Spleen (tissue), 13 donors: ENCODE measurements at places on chromosomes 7 and 10. TPM values are rescaled to one million over a fixed set of nuclear protein-coding genes. Genes with fewer than 3 reads are reported as not detected.
A peak's percentile ranks its signal among the peaks of the same experiment; 100 is the strongest.

DNA sequence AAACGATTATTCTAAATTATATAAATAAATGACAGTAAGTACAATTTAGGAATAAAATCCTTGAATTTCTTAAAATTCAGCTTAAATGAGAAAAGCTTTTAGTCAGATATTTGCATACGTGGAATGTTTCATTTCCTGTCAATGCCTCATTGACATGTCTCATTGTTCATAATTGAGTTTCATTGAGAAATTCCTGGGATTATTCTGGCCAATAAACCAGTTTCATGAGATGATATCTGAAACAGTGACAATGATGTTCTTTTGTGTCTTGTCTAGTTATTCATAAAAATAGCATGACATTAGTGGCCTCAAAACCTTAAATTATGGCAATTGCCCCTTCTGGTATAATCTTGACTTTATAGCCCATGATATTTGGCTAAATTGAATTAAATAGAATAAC is 95.8 kb downstream of the DKK1 start:
- no peak for DNase-seq

DNA sequence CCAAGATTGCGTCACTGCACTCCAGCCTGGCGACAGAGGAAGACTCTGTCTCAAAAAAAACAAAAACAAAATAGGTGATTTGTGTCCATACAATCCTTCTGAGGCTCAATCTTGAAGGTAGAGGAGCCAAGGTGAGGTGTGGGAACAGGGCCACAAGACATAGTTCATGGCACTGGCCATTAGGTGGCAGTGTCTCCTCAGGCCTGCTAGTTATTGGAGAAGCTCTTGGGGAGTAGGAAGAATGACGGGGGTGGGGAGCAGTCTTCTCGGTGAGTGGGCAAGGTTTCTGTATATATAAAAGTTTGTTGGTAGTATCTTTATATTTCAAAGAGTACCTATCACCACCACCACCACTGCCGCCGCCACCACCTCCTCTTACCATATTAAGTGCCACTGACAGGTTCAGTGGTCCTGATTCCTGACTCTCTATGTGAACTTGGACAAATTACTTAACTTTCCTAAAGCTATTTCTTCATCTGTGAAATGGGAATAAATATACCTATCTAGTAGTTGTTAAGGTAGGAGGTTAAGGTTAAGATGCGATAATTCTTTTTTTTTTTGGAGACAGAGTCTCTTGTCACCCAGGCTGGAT is 24.0 kb downstream of the CCSER2 start:
- DNase-seq, result peak; percentile 82

The CUL2 gene
- polyA plus RNA-seq, result 7.8 TPM

- DNase-seq, result peak; percentile 72
Observed at GRCh38 chr10:132615341-132616169, 78.0 kb downstream of the INPP5A start.

The MYL10 gene
- polyA plus RNA-seq, result not detected

GRCh38 chr7:33346055-33346454 is 216.7 kb downstream of the BBS9 start:
- no peak for DNase-seq

DNA sequence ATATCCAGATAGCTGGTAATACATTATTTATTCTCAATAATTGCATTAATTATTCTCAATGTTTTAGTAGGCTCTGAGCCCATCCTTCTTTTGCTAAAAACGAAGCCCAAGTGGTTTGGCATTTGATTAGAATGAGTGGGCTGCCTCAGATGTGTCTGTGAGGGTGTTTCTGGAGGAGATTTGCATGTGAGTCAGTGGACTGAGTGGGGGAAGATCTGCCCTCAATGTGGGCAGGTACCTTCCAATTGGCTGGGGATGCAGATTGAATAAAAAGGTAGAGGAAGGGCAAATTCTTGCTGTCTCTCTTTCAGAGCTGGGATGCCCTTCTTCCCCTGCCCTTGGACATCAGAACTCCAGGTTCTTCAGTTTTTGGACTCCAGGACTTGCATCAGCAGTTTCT is 290.6 kb upstream of the SMIM30 start:
- no peak for DNase-seq

- no peak for DNase-seq
Observed at GRCh38 chr7:81064426-81064825, 145.6 kb upstream of the SEMA3C start.

- no peak for DNase-seq
Observed at GRCh38 chr7:121138262-121138933, 149.9 kb downstream of the CPED1 start.
